ENCODE measurements at places on chromosomes 11 and 22. TPM values are rescaled to one million over a fixed set of nuclear protein-coding genes. Genes with fewer than 3 reads are reported as not detected.

DNA sequence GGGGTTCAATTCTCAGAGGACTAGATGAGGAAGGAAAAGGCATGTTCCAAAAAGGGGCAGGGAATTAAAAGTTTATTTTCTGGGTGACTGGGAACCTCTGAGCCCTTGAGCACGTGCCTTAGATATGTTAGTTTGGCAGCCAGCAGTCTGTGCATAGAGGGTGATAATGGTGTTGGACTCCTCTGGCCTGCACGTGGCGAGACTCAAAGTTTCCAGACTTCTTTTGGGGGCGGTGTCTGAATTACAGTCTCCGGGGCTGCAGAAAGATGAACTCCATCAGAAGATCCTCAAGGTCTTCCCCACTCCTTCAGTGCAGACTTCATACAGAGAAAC lies 861 bp upstream of the ZNRF3 start:
- DNase-seq = peak; percentile 14

DNA sequence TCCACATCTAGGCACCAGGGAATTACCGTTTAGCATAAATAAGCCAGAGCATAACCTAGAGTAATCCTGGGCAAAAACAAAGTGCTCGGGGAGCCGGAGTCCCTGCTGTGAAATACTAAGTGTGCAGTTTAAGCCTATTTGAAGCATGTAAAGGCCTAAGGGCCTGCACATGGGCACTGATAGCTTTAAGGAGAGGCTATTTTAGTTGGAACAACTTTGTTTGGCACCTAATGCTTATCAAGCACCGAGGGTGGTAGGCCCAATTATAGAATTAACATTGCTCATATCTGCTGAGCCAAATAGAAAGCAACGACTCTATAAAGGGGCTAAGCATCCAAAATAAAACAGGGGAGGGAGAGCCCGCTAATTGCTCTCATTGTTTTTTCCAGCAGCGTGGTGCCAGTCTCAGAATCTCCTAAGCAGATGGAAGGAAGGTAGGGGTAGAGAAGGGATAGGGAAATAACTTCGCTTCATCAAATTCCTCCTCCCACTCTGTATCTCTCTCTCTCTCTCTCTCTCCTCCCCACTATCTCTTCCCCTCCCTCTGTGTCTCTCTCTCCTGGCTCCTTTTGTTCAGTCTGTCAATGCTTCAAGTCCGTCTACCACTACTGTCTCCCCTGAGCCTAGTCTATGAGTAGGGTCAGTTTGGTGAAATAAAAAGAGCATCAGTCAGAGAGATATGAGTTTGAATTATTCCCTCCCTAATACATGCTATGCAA lies 292.8 kb downstream of the NXPE2 start:
- DNase-seq = no peak

IRF7 gene
- 36.5 TPM for total RNA-seq

GRCh38 chr22:45871721-45872120 lies 105.2 kb downstream of the WNT7B start:
- DNase-seq = no peak

- DNase-seq = no peak
Measured at GRCh38 chr11:116975661-116976060, 122.6 kb downstream of the SIK3 start.

EFEMP2 gene
- total RNA-seq = 5.2 TPM

DLG2 gene
- 2.0 TPM for total RNA-seq

DNA sequence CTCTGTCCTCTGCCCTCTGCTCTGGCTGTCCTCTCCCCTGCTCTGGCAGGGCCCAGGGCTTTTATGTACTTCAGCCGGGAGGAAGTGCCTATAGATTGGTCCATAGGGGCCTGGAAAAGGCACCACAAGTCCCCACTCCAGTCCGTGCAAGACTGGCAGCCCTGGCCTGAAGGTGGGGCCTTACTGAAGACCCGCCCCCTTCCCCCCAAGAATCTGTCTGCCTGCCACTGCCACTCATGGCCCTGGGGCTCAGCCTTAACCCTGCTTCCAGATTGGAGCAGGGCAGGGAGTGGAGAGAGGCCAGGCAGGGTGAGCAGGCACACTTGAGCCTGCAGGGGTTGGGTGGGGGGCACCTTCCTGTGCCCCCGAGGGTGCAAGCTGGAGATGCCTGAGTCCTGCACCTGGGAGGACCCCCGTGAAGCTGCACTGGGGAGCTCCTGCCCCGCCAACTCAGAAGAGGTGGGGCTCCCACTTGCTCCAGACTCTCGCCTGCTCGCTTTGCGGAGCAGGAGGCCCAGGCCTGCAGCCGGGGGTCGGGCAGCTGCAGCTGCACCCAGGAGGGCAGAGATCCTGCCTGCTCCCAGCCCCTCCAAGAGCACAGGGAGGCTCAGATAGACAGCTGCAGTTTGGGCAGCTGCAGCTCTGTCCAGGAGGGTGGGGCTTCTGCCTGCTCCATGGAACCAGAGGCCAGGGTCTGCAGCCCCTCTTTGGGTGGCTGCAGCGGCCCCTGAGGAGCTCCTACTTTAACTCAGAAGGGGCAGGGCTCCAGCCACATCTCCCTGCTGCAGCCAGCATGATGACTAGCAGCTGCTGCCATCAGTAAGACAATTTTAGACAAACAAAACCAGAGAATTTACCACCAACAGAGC lies 51.0 kb upstream of the SC5D start:
- no peak for DNase-seq

- DNase-seq = no peak
Measured at GRCh38 chr22:38228873-38229740, 27.3 kb downstream of the MAFF start.

- DNase-seq = no peak
Measured at GRCh38 chr11:87030458-87031054, 7.2 kb upstream of the TMEM135 start.

MAML2 gene
- total RNA-seq = 59.8 TPM

GRCh38 chr11:2128130-2128510 lies 11.1 kb downstream of the IGF2 start:
- DNase-seq = no peak

DNA sequence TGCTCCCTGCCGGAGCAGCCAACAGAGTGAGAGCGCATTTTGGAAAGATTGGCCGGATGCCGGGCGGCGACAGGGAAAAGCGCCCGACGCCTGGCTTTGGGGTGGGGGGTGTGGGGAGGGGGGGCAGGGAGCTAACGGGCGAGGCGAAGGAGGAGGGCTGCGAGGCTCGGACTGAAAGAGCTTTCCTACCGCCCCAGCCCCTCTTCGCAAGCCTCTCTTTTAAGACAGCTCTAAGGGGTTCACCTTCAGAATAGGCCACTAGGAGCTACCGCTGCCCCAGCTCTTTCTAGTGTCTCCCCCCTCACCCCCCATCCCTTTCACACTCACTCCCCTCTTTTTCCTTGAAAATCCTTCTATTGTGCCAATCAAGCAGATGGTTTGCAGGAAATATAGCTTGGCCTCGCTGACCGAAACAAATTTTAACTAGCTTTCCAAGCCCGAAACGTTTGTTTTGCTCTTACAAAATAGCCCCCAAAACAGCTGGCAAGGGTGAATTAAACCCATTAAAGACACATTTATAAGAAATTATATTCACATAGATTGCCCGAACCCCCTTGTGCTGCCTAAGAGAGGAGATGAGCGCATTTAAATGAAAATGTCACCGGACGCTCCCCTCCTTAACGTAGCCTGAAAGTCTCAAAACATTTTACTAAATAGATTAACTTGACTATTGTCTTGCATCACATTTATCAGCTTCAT lies 3.7 kb upstream of the DBX1 start:
- no peak for DNase-seq

- DNase-seq = peak; percentile 58
Measured at GRCh38 chr11:12717851-12718291, 43.6 kb downstream of the TEAD1 start.

- no peak for DNase-seq
Measured at GRCh38 chr11:46762248-46762647, 43.2 kb downstream of the F2 start.

DNA sequence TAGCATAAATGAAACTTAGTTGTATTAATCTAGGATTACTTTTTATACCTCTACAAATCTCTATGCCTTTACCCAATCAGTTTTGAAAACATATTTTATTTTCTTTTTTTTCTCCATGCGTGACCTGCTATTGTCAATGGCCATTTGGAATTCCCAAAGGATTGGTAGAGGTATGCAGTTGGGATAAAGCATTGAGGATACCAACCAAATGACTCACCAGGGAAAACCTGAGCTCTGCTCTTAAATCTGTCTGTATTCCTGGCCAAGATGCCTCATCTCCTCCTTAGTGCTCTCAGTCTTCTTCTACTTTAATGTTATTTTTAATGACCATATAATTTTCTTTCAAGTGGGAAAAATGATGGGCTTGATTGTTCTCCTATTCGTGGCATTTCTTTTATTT lies 61.9 kb downstream of the EHF start:
- DNase-seq = no peak

LARGE2 gene
- 2.7 TPM for total RNA-seq

GRCh38 chr11:115220911-115221310 lies 283.3 kb downstream of the CADM1 start:
- DNase-seq = no peak

DNA sequence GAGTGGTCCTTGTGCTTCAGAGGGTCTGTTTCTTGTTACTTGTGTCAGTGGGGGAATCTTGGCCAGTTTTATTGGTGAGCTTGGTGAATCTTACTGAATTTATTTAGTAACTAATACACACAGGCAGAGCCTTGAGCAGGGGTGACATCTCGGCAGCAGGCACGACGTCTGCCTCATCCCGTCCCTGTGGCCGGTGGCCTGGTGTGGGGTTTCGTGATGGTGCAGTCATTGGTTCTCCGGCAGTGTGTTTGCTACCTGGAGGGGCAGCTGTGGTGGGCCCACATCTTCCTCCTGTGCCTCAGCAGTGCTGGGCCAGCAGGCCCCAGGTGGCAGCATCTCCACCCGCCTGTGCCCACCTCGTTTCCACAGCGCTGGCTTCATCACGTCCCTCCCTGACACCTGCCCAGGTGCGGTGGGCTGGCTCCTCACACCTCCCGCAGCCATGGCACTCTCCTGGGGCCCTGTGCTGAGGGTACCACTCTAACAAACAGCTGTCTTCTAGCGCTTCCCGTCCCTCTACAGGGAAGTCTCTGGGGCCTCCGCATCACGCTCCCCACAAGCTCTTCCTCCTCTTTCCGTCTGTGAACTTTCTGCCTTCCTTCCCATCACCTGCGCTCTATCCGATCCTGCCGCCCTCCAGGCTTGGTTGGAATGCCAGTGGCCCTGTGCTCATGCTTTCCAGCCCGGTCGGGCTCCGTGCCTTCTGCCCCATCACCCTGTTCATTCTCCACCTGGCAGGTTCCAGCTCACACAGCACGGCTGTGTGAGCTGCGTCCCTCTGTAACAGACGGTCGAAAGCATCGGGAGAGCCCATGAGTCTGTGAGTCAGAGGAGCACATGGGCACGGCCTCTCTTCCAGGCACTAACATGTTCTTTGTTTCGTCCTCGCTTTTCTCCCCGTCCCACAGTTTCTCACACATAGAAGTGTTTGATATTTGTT lies 203.4 kb downstream of the TBC1D22A start:
- no peak for DNase-seq

GRCh38 chr11:25052844-25053243 lies 556.0 kb downstream of the LUZP2 start:
- no peak for DNase-seq

SLC2A11 gene
- total RNA-seq = 9.9 TPM

C11orf52 gene
- total RNA-seq = not detected

DNA sequence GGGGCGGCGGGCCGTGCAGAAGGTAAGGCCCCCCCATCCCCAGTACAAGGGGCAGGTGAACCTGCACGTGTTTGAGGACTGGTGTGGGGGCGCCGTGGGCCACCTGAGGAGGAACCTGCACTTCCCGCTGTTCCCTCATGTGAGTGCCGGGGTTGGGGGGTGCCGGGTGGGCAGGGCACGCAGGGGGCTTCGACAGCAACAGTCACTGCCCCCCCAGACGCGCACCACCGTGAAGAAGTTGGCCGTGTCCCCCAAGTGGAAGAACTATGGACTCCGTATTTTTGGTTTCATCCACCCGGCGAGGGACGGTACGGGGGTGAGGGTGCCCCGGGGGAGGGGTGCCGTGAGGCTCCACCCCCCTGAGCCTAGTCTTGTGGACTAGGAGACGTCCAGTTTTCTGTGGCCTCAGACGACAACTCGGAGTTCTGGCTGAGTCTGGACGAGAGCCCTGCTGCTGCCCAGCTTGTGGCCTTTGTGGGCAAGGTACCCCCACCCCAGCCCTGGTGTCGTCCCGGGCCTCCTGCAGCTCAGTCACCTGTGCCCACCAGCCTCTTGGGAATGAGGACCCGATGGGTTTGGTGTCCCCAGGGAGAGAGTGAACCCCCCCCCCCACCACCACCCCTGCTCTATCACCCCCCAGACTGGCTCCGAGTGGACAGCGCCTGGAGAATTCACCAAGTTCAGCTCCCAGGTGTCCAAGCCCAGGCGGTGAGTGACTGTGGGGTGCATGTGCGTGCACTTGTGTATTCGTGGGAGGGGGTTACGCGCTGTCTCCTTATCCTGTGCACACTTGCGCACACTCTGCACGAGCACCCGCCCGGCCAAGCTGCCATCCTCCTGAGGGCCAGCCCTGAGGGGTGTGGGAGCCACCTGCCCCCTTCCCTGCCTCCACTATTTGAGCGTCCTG lies 3.8 kb downstream of the B4GALNT4 start:
- no peak for DNase-seq

GRCh38 chr11:45752106-45752505 lies 52.8 kb upstream of the SLC35C1 start:
- DNase-seq = no peak

GRCh38 chr22:42271191-42271813 lies 849 bp upstream of the TCF20 start:
- no peak for DNase-seq

GRCh38 chr22:30892286-30892685 lies 76.3 kb downstream of the MORC2 start:
- no peak for DNase-seq

- DNase-seq = no peak
Measured at GRCh38 chr11:66530927-66531709, 14.7 kb downstream of the ZDHHC24 start.

FGF19 gene
- total RNA-seq = not detected

DNA sequence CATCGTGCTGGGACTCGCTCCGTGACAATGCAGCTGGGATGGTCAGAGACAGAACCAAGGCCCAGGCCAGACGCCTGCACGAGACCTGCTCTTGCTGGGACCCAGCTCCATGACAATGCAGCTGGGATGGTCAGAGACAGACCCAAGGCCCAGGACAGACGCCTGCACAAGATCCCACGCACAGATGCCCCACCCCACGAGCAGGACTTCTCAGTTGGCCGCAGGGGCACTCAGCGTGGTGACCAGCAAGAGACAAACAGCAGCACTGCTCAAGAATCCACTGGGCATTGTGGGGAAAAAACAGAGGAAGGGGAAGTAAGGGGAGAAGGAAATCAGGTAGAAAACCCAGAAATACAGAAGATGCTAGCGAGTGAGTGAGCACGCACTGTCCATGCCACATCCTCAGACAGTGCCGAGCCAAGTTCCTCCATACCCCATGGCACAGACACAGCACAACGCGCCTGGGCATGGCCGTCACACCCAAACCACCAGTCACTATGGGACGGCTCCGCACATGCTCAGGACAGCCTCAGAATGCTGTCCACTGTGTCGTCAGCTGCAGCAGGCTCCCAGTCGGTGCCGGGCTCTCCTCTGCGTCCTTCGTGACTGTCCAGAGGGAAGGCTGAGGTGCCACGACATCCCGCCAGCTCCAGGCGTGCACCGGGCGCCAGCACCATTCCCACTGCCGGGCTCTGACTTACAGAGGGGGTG lies 44.5 kb downstream of the BRD1 start:
- DNase-seq = no peak

NXPE1 gene
- total RNA-seq = not detected

Data from CD4-positive, alpha-beta T cell (primary cell).